Skin of body (tissue), 3 donors: ENCODE measurements at places on chromosomes 1 and 21. TPM values are rescaled to one million over a fixed set of nuclear protein-coding genes. Genes with fewer than 3 reads are reported as not detected.

Gene XPR1
- total RNA-seq = 16.0 TPM

Gene KMO
- 0.10 TPM for total RNA-seq

Gene IVL
- 71.5 TPM for total RNA-seq

Gene EPHB2
- total RNA-seq = 13.6 TPM

Gene TFF3
- total RNA-seq = 5.1 TPM

Gene OPTC
- total RNA-seq = not detected

Gene PDE9A
- total RNA-seq = 3.4 TPM

Gene POGZ
- 53.0 TPM for total RNA-seq

Gene MTF1
- total RNA-seq = 4.7 TPM

Gene ITSN1
- 42.6 TPM for total RNA-seq

Gene MORN1
- total RNA-seq = 10.3 TPM

Gene CACNA1S
- total RNA-seq = 5.3 TPM

Gene NR1I3
- total RNA-seq = not detected

Gene VCAM1
- 55.3 TPM for total RNA-seq

Gene PLA2G5
- total RNA-seq = not detected

Gene S1PR1
- 15.2 TPM for total RNA-seq

Gene LCE2B
- 5.9 TPM for total RNA-seq

Gene EEIG2
- total RNA-seq = 22.2 TPM

Gene S100B
- 22.7 TPM for total RNA-seq

Gene DNALI1
- total RNA-seq = 1.1 TPM

Gene GUCA2B
- not detected for total RNA-seq

Gene SLFNL1
- 0.30 TPM for total RNA-seq

Gene C1orf159
- 6.9 TPM for total RNA-seq

Gene CACNA1E
- 2.4 TPM for total RNA-seq

Gene GPA33
- total RNA-seq = 0.10 TPM

Gene GJA9
- not detected for total RNA-seq

Gene KIF26B
- 5.8 TPM for total RNA-seq

Gene LCK
- total RNA-seq = 1.2 TPM

Gene PLA2G2C
- total RNA-seq = not detected
